Spleen (tissue), 13 donors: ENCODE measurements at places on chromosomes 6 and 20.
A peak's percentile ranks its signal among the peaks of the same experiment; 100 is the strongest.

- DNase-seq = no peak
These were observed 209.4 kb upstream of the JAG1 start for GRCh38 chr20:10883166-10883565.

DNA sequence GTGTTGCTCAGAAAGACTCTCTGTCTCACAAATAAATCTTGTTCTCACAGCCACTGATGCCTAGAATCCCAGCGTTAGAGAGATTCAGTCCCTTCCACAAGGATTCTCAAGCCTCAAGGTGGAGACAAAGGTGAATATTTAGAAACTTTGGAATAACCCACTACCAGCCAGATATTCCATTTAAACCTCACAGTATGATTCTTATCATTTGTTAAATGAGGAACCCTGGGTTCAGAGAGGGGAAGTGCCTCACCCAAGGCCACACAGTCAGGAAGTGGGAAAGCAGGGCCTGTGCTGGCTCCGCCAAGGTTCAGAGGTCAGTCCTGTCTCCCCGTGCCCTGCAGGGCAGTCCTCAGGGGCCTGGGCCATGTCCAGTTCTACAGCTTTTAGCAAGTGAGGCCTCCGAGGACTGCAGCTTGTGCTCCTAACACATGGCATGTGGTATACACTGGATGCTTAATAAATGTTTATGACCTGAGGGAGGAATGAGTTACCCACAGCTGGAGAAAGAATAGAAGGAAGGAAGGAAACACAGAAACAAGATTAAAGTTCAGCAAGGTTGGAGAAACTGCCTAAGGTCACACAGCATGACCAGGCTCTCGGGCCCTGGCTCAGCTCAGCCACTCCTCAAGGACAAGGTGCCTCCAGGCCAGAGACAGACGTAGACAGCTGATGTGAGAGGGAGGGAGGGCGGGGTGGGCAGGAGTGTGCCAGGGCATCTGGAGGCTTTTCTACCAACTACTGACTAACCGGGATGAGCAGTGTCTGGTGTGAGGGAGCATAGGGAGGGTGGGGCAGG is 3.9 kb upstream of the TGM2 start:
- DNase-seq = peak; percentile 90

- DNase-seq = no peak
These were observed 100.1 kb upstream of the RGS17 start for GRCh38 chr6:153231048-153231646.

GRCh38 chr6:154782193-154782592 is 49.0 kb downstream of the SCAF8 start:
- no peak for DNase-seq

GRCh38 chr6:9732056-9732455 is 682.8 kb downstream of the TFAP2A start:
- DNase-seq = no peak

- no peak for DNase-seq
These were observed 22.5 kb downstream of the STAU1 start for GRCh38 chr20:49165611-49166010.
